ENCODE measurements at places on chromosomes 5 and 9.

DNA sequence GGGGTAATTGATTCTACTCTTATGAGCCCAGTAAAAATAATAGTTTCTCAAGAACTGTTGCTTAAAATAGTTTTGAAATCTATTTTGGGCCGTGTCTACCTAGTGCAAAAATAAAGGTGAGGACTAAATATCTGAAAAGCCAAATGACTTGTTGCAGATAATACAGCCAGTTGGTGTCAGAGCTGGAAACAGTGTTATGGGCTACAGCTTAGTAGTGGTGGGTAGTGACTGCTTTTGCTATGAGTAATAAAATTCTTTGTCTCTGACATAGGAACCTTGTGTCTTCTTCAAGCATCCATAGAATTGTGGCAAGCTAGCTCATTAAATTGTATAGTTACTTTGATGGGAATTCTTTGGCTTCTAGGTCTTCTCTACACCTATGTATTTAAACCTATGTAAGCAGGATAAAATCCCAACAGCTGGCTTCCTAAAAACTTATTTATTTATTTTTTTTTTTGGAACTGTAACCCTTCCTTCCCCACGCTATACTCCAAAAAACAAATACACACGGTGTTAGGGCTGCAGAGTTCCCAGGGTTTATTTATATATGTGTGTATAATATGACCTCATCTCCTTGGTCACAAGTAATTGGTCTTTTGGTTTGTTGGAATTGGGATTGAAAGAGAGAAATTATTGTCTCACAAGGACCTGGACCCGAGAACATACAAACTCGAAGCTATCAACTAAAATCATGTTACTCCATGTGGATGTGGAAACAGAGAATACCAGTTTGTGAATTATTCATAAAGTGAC lies 138.0 kb downstream of the NUDT12 start:
- no peak for DNase-seq

DNA sequence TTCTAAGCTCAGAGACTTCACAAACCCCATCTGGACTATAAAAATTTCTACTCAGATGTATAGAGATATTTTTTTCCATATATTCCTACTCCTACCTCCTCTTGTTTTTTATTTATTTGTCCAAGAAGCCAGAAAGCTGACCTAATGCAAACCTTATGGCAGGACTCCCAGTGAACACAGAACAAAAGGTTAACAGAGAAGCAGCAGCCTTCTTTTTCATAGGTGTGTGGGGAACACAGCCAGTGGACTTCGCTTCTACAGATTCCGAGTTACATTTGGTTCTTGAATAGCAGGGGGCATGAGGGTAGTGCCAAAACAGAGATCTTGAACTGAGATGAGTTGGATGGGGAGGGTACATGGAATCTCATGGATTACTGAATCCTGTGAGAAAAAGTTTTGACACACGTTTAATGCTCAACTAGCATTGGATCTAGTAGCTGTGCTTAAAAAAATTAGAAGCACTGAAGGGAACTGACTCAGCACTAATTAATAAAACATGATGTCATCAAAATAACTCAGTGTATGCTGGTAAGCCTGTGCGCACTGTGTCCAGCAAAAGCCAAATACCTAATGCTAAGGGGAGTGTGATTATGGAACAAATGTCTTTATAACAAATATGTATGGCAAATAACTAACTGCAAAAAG lies 240.1 kb downstream of the GABRB2 start:
- DNase-seq, result peak; percentile 85

DNA sequence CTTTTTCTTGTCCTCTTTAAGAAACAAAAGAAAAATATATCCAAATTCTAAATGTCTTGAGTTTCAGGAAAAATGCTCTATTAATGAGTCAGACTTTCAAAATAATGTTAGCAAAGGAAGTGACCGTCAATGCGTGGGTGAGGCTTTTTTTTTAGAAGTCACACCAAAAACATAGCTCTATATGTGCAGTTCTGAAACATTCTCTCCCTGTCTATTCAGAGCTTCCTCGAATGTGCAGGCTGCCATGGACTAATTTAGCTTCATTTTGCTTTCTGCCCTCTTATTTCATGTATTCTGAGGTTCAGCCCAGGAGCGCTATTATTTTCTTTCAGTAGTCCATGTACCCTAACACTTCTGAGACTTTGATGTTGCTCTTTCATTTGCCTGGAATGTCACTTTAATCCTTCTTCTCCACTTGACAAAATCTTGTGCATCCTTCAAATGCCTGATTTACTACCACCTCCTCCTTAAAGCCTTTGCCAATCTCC lies 72.5 kb upstream of the RASA1 start:
- DNase-seq, result no peak

DNA sequence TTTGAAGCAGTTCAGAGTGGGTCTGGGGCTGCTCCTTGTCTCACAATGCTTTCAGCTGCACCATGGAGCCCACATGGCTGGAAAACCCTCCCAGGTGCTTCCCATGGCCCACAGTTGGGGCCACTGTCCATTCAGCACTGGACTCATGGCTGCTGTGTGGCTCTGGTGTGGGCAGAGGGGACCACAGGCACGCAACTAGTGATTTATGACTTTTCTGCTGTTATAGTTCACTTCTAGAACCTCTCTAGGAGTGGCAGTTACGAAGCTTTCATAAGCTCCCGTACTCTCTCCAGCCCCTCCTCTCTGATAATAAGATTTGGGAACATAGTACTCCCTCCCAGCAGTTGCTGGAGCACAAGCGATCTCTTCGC lies 29.0 kb downstream of the GLRA1 start:
- no peak for DNase-seq

DNA sequence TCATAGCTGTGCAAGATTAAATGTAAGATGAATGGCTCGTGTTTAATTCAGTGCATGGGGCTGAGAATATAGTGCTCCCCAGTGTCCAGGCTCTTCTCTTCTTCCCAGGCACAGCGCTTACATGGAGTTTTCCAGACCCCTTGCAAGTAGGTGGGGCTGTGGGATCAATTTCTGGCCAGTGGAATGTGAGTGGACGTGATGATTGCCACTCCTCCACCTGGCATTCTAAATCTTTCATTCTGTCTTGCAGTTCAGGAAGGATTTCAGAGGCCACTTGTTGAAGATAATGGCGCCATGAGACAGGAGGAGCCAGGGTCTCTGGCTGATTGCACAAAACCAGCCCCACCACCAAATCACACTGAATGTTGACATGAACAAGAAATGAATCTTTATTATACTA lies 7.2 kb upstream of the PIP5K1B start:
- DNase-seq, result no peak

DNA sequence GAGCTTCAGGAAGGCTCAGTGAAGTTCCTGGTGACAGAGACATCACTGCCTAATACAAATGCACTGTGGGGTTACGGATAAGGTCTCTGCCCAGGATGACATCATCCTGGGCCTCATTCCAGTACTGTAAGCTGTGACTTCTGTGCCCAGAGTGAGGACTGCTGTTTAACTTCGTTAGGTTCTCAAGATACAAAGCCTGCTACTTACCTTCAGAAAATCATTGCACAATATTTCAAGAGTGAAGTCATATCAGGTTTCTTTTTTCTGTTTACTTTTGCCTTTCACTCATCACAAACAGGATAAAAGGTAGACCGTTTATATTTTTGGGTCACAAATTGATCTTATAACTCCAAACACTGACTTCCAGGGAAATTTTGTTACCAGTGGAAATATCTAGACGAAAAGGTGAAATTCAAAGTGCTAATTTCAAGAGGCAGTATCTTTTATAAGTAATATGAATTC lies 241.2 kb downstream of the PIK3R1 start:
- peak; percentile 10 for DNase-seq

- no peak for DNase-seq
These were observed 66.9 kb downstream of the FANCC start for GRCh38 chr9:95250462-95251221.

GRCh38 chr5:163595932-163596607 lies 90.7 kb downstream of the MAT2B start:
- peak; percentile 26 for DNase-seq

Data from G401 (cell line).